ENCODE measurements at places on chromosomes 16 and 17.
A peak's percentile ranks its signal among the peaks of the same experiment; 100 is the strongest.

DNA sequence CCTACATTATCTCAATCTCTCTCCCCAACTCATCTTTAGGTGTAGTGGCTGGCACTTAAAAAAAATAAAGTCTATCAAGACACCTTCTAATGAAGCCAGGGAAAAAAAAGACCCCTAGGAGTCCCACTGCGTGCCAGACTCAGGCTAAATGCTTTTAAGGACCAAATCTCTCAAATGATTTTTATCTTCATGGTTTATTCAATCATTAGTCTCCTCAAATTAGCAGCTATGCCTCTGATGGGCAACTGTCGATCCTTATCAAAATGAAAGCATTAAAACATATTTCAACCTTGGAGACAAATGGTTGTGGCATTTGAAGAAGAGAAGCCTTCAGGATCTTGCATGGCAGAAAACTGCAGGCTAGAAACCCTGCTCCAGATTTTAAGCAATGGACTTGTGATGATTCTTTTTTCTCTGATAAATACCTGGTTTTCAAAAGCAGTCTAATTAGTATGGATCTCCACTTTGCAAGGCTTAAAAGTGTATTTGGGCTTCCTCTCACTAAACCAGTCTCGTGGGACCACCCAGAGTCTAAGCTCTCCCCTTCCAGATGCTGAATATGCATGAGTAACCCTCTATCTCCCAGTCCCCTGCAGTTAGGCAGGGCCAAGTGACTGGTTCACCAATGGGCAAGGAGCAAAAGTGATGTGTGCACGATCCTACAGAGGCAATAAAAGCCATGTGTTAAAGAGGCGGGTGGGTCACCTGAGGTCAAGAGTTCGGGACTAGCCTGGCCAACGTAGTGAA is 14.9 kb downstream of the ITPRIPL2 start:
- no peak for DNase-seq
- H3K36me3 ChIP-seq = no peaks in the 10 kb centered on the region
- no peaks in the 10 kb centered on the region for H3K27me3 ChIP-seq
- H3K4me3 ChIP-seq = no peak overlapping the region

- H3K4me3 ChIP-seq = no peak overlapping the region
- DNase-seq = no peak
- peaks cover 5% of the 10 kb centered on the region for H3K36me3 ChIP-seq
- H3K27me3 ChIP-seq = no peaks in the 10 kb centered on the region
- H3K27ac ChIP-seq = no peak overlapping the region
Measured at GRCh38 chr17:57696050-57696449, 49.0 kb downstream of the CCDC182 start.

GRCh38 chr16:68478526-68479250 is 30.4 kb upstream of the SMPD3 start:
- no peaks in the 10 kb centered on the region for H3K4me1 ChIP-seq
- H3K27me3 ChIP-seq = no peaks in the 10 kb centered on the region
- H3K27ac ChIP-seq = no peak overlapping the region
- no peaks in the 10 kb centered on the region for H3K36me3 ChIP-seq

GRCh38 chr16:15672514-15673167 is 22.6 kb downstream of the NDE1 start:
- H3K27ac ChIP-seq = peak overlapping the region; percentile 97
- DNase-seq = peak; percentile 79
- H3K36me3 ChIP-seq = peaks cover 48% of the 10 kb centered on the region
- no peaks in the 10 kb centered on the region for H3K27me3 ChIP-seq

DNA sequence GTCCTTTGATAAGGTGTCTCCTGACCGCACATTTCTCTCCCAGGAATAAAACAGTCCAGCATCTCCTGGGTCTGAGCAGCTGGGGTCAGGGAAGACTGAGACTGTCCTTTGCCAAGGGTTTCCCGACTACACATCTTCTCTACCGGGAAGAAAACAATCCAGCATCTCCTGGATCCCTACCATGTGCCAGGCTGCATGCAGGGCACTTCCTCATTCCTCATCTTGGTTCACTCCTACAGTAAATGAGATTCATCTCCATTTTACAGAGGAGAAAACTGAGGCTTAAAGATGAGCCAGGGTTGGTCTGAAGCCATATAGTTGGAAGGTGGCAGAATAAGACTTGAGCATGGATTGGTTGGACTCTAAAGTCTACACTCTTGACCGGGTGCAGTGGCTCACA is 36.7 kb downstream of the NOG start:
- no peaks in the 10 kb centered on the region for H3K36me3 ChIP-seq
- H3K27me3 ChIP-seq = no peaks in the 10 kb centered on the region
- no peak for DNase-seq
- peaks cover 3% of the 10 kb centered on the region for H3K4me1 ChIP-seq

- H3K27me3 ChIP-seq = peaks cover 5% of the 10 kb centered on the region
- H3K4me1 ChIP-seq = no peaks in the 10 kb centered on the region
- no peak overlapping the region for H3K27ac ChIP-seq
- no peak overlapping the region for H3K4me3 ChIP-seq
Measured at GRCh38 chr16:65964752-65965151, 401.7 kb upstream of the CDH5 start.

DNA sequence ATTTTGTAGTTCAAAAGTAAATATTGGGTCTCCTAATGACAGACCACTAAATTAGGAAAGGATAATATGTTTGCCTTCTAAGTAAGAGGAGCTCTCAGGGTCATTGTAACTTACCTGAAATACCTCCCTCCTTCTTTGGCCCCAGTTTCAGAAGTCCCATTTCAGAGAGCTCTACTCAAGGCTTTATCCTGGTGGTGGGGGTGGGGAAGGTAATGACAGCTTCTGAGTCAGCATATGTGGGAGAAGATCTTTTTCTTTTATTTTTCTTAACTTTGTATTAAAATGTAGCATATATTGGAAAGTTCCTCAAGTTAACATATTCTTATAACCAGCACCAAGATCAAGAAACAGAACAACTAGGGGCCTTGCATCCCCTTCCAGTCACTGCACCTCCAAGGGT is 16.9 kb upstream of the GINS3 start:
- no peaks in the 10 kb centered on the region for H3K36me3 ChIP-seq
- H3K4me3 ChIP-seq = no peak overlapping the region
- H3K27me3 ChIP-seq = peaks cover 24% of the 10 kb centered on the region
- no peak for DNase-seq
